ENCODE measurements at places on chromosomes 5 and 9.

GRCh38 chr5:145443366-145443765, 391.8 kb downstream of the PRELID2 start:
- no peak for DNase-seq

- no peak for DNase-seq
These were observed 17.4 kb upstream of the CTSL start for GRCh38 chr9:87708546-87708945.

- peak; percentile 84 for DNase-seq
These were observed 13.6 kb upstream of the ALDOB start for GRCh38 chr9:101449071-101449721.

GRCh38 chr9:81264516-81264915, 424.8 kb downstream of the TLE1 start:
- no peak for DNase-seq

GRCh38 chr5:151181818-151182523, 24.4 kb upstream of the ANXA6 start:
- DNase-seq = no peak

GRCh38 chr9:97675655-97676054, 21.5 kb downstream of the XPA start:
- DNase-seq = no peak

- DNase-seq = no peak
These were observed 5.3 kb upstream of the ARHGEF37 start for GRCh38 chr5:149576021-149576420.

- DNase-seq = no peak
These were observed 244.5 kb downstream of the NR3C1 start for GRCh38 chr5:143159031-143159430.

DNA sequence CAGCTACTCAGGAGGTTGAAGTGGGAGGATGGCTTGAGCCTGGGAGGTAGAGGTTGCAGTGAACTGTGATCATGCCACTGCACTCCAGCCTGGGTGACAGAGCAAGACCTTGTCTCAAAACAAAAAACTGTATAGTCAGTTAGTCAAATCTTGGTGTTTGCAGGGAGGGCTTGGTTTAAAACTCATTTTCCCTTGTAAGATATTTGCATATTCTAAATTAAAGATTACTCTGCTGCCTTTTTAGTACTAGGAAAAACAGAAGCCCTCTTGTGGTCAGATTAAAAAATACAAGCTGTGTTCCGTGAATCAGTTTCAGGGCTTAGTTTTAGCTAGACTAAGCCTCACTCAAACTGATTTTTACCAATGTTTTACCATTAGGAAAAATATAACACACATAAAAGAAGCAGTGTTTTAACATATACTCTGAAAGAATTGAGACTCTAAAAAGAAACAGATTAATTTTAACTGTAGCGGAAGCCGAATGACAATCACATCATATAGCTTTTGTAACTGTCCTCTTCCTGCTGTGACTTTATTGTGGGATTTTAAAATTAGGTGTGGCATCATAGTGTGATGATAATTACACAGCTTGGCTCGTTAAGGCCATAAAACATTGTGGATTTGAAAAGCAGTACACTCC, 84.9 kb upstream of the BASP1 start:
- no peak for DNase-seq

DNA sequence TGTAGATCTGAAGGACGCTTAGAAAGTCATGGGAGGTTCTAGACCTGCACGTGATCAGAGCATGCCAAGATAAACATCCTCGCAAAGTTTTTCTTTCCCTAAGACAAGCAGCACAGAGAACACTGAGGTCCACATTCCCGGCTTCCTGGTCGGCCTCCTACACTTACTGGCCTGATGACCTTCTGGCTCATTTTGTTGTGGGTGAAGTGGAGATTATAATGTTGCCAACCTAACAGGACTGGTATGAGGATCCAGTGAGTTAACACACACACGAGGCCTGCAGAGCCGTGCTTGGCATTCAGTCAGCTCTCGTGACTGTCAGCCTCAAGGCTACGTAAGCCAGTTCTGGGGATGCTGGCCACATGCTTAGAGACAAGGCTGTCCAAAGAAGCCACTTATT, 186.0 kb downstream of the TENT4A start:
- no peak for DNase-seq

DNA sequence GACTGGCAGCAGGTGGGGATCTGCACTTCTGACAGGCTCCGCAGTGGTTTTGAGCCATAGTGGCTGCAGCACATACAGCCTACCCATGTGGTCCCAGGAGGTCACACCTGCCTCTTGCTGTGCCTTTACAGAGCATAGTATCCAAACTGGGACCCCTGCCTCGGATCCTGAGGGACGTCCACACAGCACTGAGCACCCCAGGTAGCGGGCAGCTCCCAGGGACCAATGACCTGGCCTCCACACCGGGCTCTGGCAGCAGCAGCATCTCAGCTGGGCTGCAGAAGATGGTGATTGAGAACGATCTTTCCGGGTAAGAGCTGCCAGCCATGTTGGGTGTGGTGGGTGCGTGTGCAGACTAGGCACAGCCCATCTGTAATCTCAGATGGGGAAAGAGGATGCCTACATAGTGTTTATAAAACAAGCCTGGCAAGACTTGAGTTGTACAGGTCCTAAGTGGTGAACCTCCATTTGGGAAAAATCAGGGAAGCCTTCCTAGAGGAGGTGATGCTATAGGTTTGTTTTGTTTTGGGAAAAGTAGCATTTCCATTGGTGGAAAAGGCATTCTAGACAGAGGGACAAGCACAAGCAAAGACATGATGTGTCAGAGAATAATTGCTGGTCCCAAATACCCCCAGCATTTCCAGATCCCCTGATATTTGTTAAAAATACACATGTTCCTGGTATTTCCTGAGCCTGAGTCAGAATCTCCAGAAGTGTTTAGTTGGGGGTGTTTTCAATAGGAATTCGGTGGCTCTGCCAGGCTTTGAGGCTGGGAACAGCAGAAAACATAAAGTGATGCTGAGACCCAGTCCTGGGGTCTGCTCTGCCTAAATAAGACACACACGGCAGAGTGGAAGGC, 119.2 kb downstream of the DAB2IP start:
- DNase-seq = no peak

- no peak for DNase-seq
These were observed 1207.1 kb upstream of the CDH18 start for GRCh38 chr5:21195145-21195544.

- no peak for DNase-seq
These were observed 162.6 kb upstream of the DMRT1 start for GRCh38 chr9:678897-679296.

- no peak for DNase-seq
These were observed 27.8 kb downstream of the TNFSF15 start for GRCh38 chr9:114777821-114778609.

DNA sequence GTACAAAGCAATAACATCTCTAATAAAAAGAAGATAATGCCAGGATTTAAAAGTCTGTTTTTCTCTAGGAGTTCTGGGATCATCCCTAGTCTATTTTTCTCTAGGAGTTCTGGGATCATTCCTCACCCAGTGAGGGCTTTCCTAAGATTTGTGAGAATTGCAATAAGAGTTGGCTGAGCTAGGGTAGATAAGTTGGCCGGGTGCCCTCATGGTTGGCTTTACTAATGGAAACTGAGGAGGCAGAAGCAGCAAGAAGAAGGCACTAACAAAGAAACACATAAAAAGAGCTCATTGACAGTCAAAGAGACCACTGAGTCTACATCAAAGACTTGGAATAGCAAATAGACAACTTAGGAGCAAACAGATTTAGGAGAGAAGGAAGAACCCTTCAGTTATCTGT, 4.2 kb downstream of the SLC1A3 start:
- no peak for DNase-seq

GRCh38 chr9:68931821-68932220, 82.1 kb downstream of the PRKACG start:
- DNase-seq = no peak

DNA sequence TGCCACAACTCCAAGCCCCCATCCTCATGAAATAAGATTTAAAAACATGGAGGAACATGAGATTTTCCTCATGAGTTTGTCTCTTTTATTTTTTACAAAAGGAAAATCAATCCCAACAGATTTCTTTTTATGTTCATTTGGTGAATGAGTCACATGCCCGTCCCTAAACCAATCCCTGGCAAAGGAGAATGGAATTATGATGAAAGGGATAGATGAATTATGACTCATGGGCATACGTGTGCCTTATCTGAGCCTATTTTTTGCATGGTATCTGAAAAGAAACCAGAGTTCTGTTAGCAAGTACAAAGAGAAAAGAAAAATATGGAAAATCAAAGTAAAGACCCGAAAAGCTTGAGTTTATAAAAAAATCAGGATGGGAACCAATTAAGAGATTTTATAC, 267.5 kb upstream of the TMEM161B start:
- no peak for DNase-seq

DNA sequence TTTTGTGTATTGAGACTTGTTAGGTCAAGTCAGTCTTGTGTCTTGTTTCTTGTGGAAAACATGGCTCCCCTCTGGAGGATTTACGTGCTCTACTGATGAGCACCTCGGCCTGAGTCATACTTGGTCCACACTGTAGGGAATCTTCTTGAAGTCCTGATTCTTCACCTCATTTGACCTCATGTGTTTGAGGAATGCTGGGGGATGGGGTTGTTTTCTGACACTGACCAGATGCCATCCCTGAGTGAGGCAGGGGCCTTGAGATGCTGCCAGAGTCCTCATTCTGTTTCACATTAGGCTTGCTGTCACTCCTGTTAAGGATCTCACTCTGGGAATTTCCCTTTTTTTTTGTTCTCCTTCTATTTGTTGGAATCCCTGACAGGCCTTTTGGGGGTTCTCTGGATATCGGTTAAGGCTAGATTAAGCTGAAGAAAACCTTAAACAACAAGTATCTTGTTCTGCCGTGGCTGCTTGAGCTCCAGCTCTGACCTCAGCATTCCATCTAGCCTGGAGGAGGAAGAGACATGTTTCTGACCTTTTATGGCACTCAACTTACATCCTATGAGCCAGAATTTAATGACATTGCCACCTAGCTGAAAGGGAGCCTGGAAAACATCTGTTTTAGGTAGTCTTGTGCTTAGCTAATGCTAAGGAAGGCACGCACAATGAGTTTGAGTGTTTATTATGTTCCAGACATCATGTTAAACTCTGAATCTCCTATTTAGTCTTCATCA, 20.6 kb downstream of the TCOF1 start:
- DNase-seq = no peak

DNA sequence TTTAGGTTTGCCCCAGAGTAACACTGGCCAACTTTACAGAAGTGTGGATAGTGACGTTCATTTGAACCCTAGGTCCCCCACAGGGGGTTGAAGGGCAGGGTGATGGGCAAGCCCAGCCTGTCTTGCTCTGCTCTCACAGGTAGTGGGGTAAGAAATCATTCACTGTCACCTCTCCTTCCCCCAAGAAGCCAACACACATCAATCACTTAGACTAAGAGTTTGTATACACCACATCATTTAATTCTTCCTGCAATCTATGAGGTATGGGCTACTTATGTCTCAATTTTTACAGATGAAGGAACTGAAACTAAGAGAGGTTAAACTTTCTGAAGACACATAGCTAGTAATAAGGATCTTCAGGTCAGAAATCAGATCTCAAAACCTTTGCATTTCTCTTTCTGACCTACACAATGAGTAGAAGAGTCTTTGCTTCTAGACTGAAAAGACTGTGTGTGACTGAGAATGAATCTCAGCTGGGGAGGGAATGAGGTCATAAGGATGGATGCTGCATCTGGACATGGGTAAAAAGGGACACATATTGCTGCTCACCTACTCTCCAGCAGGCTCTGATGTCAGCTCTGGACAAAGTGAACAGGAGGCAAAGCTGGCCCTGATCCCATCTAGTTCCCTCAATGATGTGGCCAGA, 81.0 kb upstream of the EQTN start:
- DNase-seq = no peak

DNA sequence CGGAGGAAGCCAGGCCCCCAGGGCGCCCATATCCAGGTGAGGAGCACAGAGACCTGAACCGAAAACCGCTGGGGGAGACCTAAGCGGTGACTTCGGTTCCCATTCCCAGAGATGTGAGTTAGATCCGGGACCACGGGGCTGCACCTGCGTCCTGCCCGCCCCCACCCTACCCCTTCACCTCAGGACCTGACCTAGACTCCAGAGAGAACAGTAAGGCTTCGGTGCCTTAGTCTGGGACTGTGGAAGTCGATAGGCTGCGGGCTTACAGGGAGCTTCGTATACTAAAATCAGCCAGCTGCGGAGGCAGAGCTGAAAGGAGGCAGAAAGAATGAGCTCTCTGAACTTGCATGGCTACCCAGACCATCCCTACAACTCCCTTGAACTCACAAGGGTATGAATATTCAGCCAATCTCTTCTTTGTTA, 518 bp upstream of the FAM13B start:
- DNase-seq = no peak

- DNase-seq = no peak
These were observed 33.9 kb downstream of the TAS2R1 start for GRCh38 chr5:9596171-9596780.

- no peak for DNase-seq
These were observed at the start of gene FAM163B for GRCh38 chr9:133609311-133610098. Gene FAM163B (minus strand): TSS chr9:133609389. CDS start chr9:133580223, 29,166 bp downstream.

- no peak for DNase-seq
These were observed 48.5 kb upstream of the MSX2 start for GRCh38 chr5:174675916-174676315.

DNA sequence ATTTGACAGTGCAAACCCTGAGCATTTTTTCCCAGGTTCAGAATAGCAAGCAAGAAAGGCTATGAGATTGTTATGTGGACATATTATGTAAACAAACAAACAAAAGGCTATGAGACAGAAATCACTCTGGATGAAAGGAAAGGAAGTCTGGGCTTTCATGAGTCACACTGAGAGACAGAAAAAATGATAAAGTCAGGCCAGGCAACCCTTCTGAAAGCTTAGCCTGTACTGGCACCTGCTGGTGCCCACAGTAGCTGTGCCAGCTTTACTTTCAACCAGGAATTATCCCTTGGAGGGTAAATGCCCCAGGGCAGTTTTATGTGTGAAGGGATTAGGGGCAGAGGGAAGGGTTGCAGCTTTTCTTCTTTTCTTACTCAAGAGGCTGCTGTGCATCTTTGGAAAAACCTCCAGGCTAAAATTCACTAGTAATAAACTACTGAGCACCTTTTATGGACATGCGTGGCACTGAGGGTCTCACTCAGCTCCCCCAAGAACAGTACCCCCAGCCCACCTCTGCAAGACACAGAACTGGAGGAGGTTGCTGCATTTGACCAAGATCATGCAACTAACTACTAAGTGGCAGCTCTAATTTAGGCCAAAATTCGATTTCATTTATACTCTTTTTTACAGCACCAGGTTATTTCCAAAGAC, 41.7 kb downstream of the ACTL7B start:
- DNase-seq = no peak

All from colonic mucosa (tissue), 4 donors.